DND-41 (cell line): ENCODE measurements at places on chromosomes 12 and 14.

DNA sequence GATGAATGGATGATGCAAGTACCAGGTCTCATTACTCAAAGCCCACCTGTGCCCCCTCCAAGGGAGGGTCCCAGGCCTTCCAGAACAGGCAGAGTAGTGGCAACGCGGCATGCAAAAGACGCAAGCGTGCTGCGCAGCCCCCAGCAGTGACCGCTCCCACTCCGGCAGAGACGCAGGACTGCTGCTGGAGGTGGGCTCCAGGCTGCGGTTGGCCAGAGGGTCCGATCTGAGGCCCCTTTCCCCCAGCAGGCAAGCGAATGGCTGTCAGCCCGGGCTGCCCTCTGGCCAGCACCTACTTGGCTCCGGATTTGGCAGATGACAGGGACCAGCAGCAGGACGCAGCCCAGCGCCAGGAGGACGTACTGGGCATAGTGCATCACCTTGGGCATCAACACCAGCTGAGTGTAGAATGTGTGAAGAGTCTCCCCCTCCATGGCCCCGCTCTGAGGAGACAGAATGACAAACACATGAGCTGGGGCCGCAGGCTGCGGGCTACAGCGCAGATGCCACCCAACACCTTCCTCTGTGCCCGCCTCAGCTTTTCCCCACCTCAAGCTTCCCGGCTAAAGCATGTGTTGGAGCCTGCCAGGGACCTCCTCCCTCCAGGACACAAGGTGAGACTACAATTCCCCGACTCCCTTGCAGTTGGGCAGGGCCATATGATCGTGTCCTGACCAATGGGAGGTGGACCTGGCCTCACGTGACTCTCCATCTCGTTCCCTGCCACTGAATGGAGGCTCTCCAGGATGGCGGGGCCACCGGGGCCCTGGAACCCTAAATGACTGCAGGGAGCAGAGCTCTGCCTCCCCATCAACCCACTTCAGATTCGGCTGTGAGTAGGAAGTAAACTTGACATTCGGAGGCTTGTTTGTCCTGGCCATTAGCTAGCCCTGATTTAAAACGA lies 77.4 kb downstream of the SCARB1 start:
- H3K36me3 ChIP-seq, result peaks cover 57% of the 10 kb centered on the region
- H3K27ac ChIP-seq, result no peak overlapping the region
- no peak for DNase-seq
- H3K27me3 ChIP-seq, result no peaks in the 10 kb centered on the region
- H3K4me3 ChIP-seq, result no peak overlapping the region

DNA sequence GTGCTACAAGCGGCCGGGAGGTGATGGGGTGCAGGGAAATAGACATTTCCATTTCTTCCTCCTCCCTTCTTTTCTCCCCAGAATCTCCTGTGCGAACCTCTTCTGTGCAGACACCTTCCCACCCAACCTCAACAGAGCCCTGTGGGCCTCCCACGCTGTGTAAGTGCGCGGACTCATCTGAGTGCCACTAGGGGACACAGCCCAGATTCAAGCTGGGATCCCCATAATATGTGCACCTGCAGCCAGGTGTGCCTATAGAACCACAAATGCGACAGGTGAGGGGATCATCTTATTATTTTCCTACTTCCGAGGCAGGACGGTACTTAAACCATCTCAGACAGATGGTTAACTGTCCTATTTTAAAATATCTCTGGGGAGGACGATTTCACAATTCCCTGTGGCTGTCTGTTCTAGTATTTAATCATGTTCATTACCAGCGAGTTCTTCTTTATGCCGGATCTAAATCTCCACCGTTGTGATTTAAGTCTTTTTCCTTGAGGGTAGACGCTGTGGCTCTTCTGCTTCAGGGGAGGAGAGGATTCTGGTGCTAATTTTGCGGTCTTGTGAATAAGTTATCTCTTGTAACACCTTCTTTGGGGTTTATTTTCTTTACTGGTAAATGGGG lies 17.2 kb upstream of the CACNA1C start:
- H3K36me3 ChIP-seq, result no peaks in the 10 kb centered on the region
- H3K4me3 ChIP-seq, result peak overlapping the region; percentile 10; the same call in 1 of the 2 replicates
- H3K4me1 ChIP-seq, result peaks cover 15% of the 10 kb centered on the region
- H3K27ac ChIP-seq, result no peak overlapping the region

- no peaks in the 10 kb centered on the region for H3K4me1 ChIP-seq
- H3K36me3 ChIP-seq, result no peaks in the 10 kb centered on the region
Observed at GRCh38 chr12:47422611-47423010, 283.2 kb downstream of the RPAP3 start.

DNA sequence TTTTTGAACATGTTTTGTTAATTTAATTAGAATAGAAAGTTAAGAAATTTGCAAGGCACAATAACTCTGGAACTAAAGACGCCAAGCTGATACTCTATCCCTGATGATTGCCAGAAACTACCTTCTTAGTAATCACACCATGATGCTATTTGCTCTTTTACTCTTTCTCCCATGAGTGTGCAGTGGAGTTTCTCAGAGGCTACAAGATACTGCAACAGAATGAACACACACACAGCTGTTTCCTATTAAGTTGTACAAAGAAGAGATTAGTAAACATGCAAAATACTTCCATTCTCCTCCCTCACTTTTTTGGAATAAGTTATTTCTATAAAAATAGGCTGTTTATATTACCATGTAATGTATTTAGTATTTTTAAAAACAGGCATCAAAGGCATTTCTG lies 1367.5 kb downstream of the AACS start:
- H3K4me1 ChIP-seq, result no peaks in the 10 kb centered on the region
- DNase-seq, result no peak
- H3K27me3 ChIP-seq, result no peaks in the 10 kb centered on the region
- H3K4me3 ChIP-seq, result no peak overlapping the region
- H3K36me3 ChIP-seq, result no peaks in the 10 kb centered on the region
- no peak overlapping the region for H3K27ac ChIP-seq

DNA sequence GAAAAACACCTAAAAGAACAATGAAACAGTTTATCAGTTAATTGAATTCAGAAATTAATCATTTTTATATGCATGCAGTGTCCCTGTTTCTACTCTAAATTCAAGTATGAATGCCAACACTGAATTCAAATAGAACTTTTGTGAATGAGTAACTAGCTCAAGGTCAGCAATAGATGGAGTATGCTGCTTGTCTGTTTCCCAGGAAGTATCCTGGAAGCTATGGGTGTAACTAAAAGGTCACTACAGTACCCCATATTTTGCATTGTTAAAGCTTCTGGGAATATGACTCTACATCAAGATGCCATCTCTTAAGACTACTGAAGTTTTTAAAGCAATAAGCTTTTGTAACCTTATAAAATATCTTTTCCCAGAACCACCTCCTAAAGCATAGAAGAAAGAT lies 681.4 kb upstream of the FBXO33 start:
- no peak overlapping the region for H3K4me3 ChIP-seq
- H3K36me3 ChIP-seq, result no peaks in the 10 kb centered on the region
- H3K4me1 ChIP-seq, result no peaks in the 10 kb centered on the region
- DNase-seq, result no peak

GRCh38 chr12:23193552-23193951 lies 568.6 kb downstream of the ETNK1 start:
- H3K4me1 ChIP-seq, result no peaks in the 10 kb centered on the region
- no peak for DNase-seq
- no peak overlapping the region for H3K4me3 ChIP-seq
- H3K27me3 ChIP-seq, result peaks cover 3% of the 10 kb centered on the region

- no peaks in the 10 kb centered on the region for H3K36me3 ChIP-seq
- H3K4me1 ChIP-seq, result no peaks in the 10 kb centered on the region
- no peaks in the 10 kb centered on the region for H3K27me3 ChIP-seq
Observed at GRCh38 chr14:25988536-25988935, 609.3 kb downstream of the NOVA1 start.

DNA sequence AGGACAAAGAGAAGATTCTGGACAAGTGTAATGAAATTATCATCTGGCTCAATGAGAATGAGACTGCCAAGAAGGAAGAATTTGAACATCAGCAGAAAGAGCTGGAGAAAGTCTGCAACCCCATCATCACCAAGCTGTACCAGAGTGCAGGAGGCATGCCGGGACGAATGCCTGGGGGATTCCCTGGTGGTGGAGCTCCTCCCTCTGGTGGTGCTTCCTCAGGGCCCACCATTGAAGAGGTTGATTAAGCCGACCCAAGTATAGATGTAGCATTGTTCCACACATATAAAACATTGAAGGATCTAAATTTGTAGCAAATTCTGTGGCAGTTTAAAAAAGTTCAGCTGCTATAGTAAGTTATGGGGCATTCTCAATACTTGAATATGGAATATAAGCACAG lies 174.3 kb upstream of the CCND2 start:
- H3K27me3 ChIP-seq, result no peaks in the 10 kb centered on the region
- no peaks in the 10 kb centered on the region for H3K36me3 ChIP-seq
- H3K4me1 ChIP-seq, result no peaks in the 10 kb centered on the region
- no peak for DNase-seq
- H3K27ac ChIP-seq, result no peak overlapping the region

DNA sequence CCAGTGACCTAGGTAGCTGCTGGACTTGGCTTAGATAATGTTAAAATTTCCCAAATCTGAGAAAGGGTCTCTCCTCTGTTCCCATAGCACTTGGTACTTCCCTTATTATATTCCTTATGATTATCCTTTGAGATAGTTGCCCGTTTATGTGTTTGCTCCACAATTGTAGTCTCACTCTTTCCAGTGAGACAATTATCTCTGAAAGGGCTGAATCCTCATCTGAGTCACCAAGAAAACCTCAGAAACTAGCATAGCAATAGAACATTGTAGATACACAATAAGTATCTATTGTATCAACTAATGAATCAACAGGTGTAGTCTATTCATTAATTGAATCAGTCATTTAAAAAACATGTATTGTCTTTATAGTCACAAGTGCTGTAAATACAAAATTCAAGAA lies 119.1 kb upstream of the FAR2 start:
- peaks cover 2% of the 10 kb centered on the region for H3K27me3 ChIP-seq
- H3K4me1 ChIP-seq, result peaks cover 12% of the 10 kb centered on the region
- H3K4me3 ChIP-seq, result no peak overlapping the region
- H3K27ac ChIP-seq, result no peak overlapping the region

GRCh38 chr14:74395094-74395493 lies 30.9 kb downstream of the SYNDIG1L start:
- no peaks in the 10 kb centered on the region for H3K4me1 ChIP-seq
- no peaks in the 10 kb centered on the region for H3K36me3 ChIP-seq
- no peak overlapping the region for H3K4me3 ChIP-seq
- DNase-seq, result no peak
- H3K27ac ChIP-seq, result no peak overlapping the region

DNA sequence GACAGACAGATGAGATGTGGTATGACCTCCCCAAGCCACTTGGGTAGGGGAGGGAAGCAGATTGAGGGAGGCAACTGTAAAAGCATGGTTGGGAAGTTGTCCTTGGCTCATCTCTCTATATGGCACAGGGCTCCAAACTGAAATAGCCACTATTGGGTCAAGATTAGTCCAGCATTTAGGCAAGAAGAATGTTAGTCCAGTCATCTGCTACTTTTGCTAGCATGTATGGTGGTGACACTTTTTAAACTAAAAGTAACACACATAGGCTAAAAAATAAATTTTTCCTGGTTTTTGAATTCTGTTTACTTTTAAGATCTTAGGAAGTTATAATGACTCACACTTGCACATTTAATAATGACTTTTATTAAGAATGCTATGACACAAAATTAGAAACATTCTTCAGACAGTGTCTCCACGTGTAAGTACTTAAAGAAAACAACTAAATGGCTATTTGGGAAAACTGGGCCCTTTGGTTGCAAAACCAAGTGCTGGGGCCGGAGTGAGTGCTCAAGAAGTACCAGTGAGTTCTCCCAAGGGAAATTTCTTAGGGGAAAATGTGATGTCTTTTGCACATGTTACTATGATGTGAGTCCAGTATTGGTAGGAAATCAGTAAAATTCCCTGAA lies 179.1 kb upstream of the HIF1A start:
- H3K4me1 ChIP-seq, result no peaks in the 10 kb centered on the region
- H3K27ac ChIP-seq, result no peak overlapping the region
- H3K27me3 ChIP-seq, result no peaks in the 10 kb centered on the region
- H3K36me3 ChIP-seq, result peaks cover 60% of the 10 kb centered on the region

GRCh38 chr12:66304296-66304900 lies 2.1 kb downstream of the HELB start:
- peaks cover 10% of the 10 kb centered on the region for H3K36me3 ChIP-seq
- peak overlapping the region; percentile 94 for H3K4me3 ChIP-seq
- peaks cover 40% of the 10 kb centered on the region for H3K4me1 ChIP-seq
- H3K27me3 ChIP-seq, result no peaks in the 10 kb centered on the region
